Stimulated activated CD4-positive, alpha-beta T cell treated with anti-CD3 and anti-CD28 coated beads, Interleukin-2, amount 100 ng/mL, for 4 hours (primary cell): ENCODE measurements at places on chromosomes 7 and 10.

GRCh38 chr7:122183106-122183505 lies 39.1 kb upstream of the AASS start:
- DNase-seq: no peak

DNA sequence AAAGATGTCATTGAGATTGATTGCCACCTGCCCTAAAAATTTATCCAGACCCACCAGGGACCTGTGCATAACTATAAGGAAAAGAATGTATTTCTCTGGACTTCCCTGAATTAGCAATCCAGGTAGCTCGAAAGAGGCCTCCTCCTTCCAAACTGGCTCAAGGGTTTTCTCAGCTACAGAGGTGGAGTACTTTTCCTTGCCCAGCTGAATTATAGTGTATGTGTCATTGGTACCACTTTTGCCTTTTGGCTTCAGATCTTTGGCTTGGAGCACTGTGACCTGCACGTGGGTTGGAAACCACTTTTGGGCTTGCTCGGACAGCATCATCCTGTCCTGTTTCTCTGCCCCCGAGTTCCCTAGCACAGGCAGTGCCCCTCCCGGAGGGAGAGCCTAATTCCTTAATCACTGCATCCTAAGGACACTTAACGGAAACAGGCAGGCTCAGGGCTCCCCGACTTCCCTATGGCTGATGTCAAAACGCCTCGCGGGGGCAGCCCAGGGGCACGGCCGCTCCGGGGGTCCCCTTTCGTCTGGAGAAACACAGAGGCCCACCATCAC lies 825 bp downstream of the RAB11FIP2 start:
- no peak for DNase-seq

- no peak for DNase-seq
Observed at GRCh38 chr7:16270844-16271243, 150.5 kb downstream of the CRPPA start.

DNA sequence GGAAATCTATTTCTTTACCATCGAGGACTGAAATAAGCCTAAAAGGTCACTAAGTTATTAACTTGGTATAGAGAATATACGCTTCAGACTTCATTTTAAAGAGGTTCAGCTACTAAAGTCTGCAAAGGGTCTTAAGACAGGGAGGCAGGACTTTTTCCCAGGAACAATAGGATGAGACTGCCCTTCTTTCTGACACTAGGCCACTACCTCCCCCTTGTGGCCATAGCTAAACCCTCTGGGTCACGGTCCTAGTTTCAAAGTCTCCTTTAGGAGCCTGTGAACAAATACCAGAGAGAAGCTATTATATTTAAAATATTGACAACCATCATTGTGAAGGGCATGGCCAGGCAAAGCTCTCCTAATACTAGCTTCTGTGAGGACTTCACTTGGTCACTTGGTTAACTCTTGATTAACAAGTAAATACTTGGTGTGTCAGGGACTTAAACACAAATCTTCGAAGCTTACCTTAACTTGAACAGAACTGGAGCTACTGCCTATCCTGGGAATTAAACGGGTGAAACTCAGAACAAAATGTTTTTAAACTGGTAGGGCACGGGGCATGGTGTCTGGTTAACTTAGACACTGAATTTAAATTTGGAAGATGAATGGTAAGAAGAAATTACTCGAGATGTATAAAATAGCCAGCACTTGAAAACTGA lies 75.6 kb downstream of the CCDC6 start:
- DNase-seq: no peak

DNA sequence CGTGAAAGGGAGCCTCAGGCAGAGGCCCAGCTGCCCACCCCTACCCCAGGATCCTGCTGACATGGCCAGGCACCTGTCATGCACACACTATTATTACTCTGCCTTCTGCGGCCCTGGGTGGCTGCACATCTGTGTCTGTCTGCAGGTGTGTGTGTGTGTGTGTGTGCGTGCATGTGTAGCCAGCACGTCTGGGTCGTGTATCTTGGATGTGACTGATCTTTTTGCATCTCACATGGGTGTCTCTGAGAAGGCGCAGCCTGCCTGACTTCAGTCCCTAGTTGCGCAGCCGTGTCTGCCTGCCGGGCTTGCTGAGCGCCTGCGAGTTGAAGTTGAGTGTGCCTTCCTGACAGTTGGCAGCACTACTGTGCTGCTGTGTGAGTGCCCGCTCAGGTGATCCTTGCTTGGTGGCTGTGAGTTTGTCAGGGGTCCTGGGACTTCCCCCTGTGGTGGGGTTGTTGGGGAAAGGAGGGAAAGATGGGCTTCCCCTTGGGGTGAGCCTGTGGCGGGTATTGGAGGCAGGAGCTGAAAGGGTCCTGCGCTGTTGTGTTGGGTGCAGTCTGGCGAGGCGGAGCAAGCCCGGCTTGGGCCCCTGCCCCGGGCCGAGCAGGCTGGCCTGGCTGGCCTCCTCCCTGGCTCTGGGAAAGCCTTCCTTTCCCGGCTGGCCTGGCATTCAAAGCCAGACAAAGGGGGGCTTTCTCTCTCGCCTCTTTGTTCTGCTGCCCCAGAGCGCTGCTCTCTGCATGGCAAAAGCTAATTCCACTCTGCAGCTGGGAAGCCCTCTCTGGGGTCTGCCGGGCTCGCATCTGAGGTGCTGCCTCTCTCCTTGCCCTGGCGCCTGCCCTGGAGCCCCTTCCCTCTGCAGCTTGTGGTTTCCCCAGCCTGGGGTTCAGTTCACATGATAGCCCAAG lies 4.9 kb downstream of the TRIM8 start:
- DNase-seq: no peak

- DNase-seq: no peak
Observed at GRCh38 chr10:61076572-61077114, 132.7 kb upstream of the RHOBTB1 start.

- DNase-seq: no peak
Observed at GRCh38 chr10:47406870-47407691, 23.0 kb upstream of the ZNF488 start.

DNA sequence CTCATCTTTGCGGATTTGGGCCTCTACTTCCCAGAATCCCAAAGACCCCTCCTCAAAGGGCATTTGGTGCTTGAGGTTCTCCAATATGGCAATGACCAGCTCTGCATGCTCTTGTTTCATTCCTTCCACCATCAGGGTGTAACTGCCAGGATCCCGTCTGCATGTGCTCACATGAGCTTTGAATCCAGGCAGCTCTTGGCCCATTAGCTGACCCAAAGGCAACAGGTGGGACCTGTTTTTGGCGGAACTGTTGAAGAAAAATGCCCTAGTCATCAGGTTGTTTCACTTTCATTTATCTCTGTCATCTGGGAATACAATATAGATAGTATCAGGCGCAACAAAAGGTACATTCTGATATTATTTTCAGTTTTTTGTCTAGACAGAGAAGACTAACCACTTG lies 159.1 kb upstream of the TCF7L2 start:
- DNase-seq: no peak

DNA sequence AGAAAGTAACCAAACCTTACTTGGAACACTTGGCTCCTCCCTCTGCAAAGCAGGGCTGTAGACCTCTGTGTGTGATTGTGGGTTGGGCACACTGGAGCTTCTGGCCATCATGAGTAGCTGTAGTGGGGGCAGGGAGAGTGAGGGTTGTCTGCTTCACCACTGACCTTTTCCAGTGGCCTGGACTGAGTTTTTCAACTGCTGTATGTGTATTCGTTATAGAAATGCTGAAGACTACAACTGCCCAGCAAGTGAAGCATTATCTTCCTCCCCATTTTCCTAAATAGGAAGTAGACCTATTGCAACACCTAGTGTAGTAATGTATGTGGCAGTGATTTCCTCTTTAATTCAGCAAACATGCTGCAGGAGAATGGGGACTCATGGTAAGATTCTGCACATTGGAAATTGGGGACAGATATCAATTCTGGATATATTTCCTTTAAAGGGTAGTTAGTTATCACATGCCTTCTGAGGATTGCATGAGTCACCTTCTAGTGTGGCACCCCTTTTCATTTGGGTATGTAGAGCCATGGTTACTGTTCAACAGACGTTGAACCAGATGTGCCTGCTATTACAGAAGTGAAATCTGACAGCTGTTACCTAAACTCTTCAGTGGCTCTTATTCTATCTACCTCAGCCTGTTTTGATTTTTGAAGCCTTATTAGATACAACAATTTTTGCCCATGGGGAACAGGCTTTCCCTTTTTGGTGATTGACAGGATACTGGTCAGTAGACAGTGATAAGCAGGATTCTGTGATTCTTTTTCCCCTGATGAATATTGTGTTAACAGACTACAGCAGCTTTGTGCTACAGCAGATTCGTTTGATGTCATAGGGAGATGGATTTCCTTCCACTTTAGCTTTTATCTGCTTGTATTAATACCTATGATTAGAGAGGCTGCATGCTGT lies 130.9 kb downstream of the SND1 start:
- no peak for DNase-seq

- DNase-seq: no peak
Observed at GRCh38 chr7:99090771-99091542, 53.0 kb downstream of the SMURF1 start.

DNA sequence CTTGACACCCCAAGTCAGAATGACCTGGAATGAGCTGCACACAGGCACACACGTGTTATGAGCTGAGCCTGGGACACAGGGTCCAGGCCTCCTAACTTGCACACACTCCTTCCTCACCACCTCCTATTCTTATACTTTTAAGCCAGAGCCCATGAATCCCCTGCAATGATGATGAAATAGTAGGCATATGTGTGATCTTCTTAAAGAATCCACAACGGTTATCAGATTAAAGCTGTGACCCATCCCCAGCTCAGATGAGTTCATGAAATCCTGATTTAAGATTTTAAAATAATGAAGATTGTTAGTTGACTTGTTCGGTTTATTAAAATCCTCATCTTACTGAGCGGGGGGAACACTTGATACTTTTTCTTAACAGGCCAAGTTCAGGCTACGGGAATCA lies 38.6 kb downstream of the PITRM1 start:
- no peak for DNase-seq

DNA sequence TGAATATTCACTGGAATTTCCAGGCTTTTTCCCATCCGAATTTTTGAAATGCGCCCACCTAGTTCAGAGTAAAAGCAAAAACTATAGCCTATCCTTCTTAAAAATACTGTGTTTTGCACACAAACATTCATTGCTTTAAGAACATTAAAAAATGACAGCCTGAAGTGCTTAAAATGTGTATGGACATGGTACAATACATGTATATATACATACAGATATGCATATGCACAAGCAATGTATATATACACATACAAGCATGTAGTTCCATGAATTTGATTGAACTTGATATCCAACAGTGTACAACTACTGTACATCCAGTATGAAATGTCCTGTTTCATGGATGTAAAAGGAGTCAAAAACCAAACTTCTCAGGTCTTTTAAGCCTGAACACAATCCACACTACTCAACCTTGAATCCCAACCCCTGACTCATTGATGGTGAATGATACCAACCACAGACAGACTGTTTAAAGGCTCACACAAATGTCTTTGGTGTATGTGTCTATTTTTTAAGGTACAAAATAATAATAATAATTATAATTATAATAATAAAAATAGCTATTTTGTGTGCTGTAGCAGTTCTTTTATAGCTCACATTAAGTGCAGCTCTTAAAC lies 14.8 kb downstream of the INHBA start:
- DNase-seq: no peak

- DNase-seq: no peak
Observed at GRCh38 chr7:93948106-93948505, 26.6 kb downstream of the GNG11 start.

DNA sequence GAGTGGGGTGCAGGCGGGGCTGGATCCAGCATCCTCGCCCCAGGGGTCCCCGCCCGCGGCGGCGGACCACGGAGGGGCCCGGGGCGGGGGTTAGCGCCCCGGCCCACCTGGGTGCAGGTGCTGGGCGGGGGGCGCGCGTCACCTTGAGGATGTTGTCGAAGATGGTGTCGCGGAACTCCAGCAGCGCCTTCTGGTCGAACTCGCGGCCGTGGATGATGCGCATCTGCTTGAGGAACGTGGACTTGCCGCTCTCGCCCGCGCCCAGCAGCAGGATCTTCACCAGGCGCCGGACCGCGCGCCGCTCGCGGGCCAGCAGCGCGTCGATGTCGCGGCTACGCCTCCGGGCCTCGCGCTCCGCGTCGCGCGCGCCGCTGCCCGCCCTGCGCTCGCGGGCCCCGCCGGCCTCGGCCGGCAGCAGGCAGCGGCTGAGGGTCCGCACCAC lies 376 bp downstream of the GNA12 start:
- DNase-seq: no peak

DNA sequence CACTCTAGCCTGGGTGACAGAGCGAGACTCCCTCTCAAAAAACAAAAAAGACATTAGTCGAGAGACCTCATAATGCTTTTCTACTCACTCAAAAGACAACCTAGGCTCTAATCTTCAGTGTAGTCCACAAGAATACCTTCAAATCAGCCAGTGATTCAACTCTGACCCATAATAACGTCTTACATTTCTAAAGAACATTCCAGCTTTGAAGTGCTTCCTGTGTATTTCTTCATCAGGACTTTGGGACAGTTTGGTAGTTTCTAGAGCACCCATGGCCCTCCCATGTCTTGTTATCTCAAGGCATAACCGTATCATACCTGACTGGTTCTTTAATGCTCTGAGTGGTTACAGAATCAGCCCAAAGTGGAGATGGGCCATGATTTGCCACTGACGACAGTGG lies 221.3 kb downstream of the SKIDA1 start:
- DNase-seq: no peak

- no peak for DNase-seq
Observed at GRCh38 chr7:89001306-89001705, 205.8 kb upstream of the TEX47 start.

GRCh38 chr10:52637592-52637991 lies 135.0 kb downstream of the MBL2 start:
- DNase-seq: no peak

DNA sequence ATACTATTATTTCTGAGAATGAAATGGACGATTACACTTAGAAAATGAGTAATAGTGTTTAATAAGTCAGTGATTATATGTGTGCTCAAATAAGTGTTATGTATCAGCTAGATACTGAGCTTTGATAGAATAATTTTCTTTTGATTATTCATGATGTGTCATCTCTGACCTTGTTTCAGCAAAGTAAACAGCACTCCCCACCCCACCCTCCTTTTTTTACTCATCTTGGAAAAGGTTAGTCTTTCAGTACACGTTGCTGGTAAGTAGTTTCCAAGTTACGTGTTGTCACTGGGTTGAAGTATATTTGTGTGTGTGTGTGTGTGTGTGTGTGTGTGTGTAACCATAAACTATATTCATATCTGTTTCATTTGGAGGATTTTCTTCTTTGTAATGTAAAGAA lies 84.1 kb downstream of the GNAI1 start:
- DNase-seq: no peak

DNA sequence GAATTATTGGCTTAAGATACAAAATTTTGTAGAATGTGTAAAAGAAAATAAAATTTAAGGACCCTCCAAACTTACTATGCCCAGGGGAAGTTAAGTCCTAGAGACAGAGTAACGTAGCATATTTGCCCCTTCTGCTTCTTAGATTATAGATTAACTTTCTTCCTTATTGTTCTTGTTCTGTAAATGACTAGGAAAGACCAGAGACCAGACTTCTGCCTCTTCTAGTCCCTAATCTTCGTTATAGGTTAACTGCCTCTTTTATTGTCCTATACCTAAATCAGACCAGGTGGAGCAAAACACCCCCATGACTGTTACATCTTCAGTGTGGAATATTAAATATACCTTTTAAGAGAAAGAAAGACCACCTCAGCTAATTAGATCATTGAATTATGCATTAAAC lies 160.5 kb downstream of the PHTF2 start:
- DNase-seq: no peak

- DNase-seq: no peak
Observed at GRCh38 chr7:133570321-133570720, 317.4 kb downstream of the EXOC4 start.
